ENCODE measurements at places on chromosomes 2 and 18. TPM values are rescaled to one million over a fixed set of nuclear protein-coding genes. Genes with fewer than 3 reads are reported as not detected.

AGAP1 gene
- 7.8 TPM for total RNA-seq

SMAD2 gene
- total RNA-seq: 65.6 TPM

ZNF892 gene
- 2.2 TPM for total RNA-seq

NT5DC4 gene
- total RNA-seq: not detected

ACKR3 gene
- total RNA-seq: 24.0 TPM

CABYR gene
- total RNA-seq: 9.7 TPM

SLC4A5 gene
- 0.10 TPM for total RNA-seq

HAAO gene
- not detected for total RNA-seq

TOGARAM2 gene
- total RNA-seq: not detected

PRKAG3 gene
- total RNA-seq: not detected

C2orf78 gene
- not detected for total RNA-seq
